Stimulated activated CD4-positive, alpha-beta T cell treated with anti-CD3 and anti-CD28 coated beads, TNF-alpha, amount 100 ng/mL, for 24 hours (primary cell): ENCODE measurements at places on chromosomes 2 and 18.

DNA sequence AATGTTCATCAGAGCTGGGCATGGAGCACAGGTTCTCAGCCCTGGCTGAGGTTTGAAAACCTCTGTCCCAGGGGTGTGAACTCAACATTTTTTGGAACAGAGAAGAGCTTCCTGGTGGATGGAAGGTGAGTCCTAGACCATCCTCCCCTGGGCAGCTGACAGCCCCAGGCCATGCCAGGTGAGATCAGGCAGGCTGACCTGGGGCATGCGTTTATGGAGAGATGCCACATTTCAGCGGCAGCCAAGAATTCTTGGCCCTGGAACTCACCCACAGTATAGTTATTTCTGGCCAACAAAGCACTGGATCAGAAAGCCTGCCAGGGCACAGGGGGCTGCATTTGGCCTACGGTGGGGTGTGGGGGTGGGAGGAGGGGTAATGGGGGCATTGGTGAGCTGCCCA is 83.8 kb downstream of the EDAR start:
- DNase-seq = no peak

DNA sequence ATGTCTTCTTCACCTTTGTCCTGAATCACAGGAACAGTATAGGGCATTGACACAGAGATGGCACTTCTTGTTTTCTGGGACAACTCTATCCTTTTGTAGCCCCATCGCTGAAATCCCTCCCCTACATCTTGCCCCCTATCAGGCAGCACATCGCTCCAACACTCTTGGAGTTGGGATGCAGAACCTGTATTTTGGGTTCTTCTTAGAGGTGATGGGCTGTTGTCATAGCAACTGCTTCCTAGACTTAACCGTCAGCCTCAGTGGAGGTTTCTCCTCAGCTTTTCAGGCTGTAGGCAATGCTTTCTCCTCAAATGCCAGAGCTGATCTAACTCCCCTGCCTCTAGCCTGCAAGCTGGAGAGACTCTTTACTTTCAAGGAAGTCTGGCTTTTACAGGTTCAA is 99.9 kb upstream of the SPRED2 start:
- no peak for DNase-seq

GRCh38 chr2:216724190-216724589 is 28.8 kb upstream of the IGFBP5 start:
- DNase-seq = no peak

DNA sequence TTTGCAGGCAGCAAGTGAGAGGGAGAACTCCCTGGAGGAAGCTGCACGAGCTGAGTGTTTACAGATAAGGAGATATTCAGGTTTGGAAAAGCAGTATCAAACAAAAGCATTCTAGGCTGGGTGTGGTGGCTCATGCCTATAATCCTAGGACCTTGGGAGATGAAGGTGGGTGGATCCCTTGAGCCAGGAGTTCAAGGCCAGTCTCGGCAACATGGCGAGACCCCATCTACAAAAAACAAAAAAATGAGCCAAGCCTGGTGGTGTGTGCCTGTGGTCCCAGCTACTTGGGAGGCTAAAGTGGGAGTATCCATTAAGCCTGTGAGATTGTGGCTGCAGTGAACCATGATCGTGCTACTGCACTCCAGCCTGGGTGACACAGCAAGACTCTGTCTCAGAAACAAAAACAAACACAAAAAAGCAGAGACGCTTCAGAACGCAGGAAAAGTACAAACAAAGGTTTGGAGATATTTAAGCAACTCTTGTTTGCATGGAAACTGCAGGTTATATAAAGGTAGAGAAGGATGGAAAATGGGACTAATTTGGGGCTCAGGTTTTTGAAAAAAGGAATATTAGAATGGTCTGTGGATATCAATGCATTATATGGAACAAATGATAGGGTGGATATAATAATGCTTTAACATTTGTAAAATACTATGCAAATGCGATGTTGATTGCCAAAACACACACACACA is 31.6 kb downstream of the MYCN start:
- no peak for DNase-seq

DNA sequence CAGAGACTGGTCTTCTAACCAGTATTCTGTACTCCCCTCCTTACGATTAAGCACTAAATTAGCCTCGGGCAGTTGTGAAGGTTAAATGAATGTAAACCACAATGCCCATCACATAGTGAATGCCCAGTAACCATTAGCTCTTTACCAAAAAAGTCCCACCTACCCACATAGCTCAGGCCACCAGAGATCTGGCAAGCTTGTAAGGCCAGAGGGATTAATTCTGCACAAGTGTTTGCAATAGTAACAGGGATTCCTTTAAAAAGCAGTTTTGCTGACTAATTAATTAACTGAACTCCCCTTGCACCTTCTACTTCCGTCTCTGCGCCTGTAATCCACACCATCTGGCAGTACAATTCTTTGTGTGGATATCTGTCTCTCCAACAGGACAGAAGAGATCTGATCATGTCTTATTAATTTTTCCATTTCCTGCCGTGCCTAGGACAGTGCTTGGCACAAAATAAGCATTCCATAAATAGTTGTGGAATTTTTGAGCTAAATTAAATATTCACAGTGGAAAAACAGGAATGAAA is 36.2 kb upstream of the IGFBP2 start:
- DNase-seq = no peak

GRCh38 chr18:50189160-50189559 is 5.8 kb downstream of the MYO5B start:
- no peak for DNase-seq

DNA sequence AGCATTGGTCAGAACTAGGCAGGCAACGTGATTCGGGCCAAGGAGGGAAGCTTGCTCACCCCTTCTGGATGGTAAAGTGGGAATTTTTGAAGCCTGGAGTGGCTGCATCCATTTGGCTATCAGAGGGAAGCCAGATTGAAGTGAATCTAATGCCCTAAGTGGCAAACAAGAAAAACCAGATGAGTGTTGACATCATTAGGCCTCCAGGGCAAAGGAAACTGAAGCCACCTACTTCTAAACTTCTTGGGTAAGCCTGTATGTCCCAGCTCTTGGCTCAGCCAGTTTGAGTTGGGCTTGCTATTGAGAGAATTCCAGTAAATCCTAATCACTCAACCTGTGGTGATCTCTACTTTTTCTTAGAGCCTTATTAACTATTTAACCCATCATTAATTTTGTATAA is 20.9 kb downstream of the SOX11 start:
- DNase-seq = no peak

DNA sequence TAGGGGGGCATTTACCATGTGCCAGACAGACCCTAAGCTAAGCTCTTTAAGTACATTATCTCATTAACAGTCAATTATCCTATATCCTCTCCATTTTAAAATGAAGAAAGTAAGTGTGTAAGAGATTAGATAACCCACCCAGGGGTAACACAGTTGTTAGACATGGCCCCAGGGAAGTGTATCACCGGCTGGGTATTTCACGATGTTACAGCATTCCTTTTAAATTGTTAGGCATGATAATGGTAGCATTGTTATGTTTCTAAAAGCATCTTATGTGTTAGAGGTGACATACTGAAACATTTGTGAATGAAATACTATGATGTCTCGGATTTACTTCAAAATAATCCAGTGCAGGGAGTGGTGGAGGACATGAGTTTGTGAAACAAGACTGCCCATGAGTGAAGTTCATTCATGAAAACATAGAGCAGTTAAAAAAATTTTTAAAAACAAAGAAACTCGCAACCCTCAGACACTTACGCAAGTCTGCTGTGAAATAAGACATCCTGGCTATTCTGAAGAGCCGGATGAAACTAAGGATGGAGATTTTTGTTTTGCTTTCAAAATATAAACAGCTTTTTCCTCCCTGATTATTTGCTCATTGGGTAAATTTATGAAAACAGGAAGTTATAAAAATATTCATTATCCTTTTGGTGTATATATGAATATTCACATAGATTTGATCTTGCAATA is 54.9 kb downstream of the IL1RL2 start:
- DNase-seq = no peak

- DNase-seq = no peak
Observed at GRCh38 chr2:233486778-233487552, 79.6 kb downstream of the USP40 start.

- DNase-seq = no peak
Observed at GRCh38 chr2:79180092-79180491, 20.5 kb upstream of the REG3A start.
